ENCODE measurements at places on chromosomes 5 and 9.

DNA sequence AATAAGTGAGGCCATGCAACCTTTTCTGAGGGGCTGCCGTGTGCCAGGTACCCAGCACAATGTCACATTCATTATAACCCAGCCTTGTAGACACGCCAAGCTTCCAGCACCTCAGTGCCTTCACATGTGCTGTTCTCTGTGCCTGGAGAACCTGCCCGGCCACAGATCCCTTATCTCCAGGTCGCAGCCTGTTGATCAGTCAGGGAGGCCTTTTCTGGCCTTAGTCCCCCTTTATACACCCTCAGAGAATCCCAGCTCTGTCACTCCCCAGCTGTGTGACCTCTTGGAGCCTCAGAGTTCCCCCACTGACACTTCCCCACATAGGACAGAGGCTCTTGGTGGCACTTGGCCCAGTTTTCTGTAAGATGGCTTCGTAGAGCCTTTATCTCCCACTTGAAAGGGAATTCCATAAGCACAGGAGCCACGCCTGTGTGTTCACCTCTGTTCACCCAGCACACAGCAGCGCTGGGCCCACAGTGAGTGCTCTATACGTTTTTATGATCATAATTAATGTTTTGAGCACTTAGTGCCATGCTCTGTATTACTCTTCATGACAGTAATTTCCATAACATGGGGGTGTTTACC, 38.7 kb downstream of the NEURL1B start:
- no peak for DNase-seq

- DNase-seq: no peak
These were observed 20.7 kb downstream of the TNFSF8 start for GRCh38 chr9:114909661-114910060.

GRCh38 chr5:151238303-151238741, 14.4 kb upstream of the CCDC69 start:
- DNase-seq: no peak

GRCh38 chr9:70412832-70413463, 1.5 kb downstream of the KLF9 start:
- peak; percentile 51 for DNase-seq

GRCh38 chr5:56751572-56752313, 63.6 kb upstream of the MAP3K1 start:
- DNase-seq: no peak

DNA sequence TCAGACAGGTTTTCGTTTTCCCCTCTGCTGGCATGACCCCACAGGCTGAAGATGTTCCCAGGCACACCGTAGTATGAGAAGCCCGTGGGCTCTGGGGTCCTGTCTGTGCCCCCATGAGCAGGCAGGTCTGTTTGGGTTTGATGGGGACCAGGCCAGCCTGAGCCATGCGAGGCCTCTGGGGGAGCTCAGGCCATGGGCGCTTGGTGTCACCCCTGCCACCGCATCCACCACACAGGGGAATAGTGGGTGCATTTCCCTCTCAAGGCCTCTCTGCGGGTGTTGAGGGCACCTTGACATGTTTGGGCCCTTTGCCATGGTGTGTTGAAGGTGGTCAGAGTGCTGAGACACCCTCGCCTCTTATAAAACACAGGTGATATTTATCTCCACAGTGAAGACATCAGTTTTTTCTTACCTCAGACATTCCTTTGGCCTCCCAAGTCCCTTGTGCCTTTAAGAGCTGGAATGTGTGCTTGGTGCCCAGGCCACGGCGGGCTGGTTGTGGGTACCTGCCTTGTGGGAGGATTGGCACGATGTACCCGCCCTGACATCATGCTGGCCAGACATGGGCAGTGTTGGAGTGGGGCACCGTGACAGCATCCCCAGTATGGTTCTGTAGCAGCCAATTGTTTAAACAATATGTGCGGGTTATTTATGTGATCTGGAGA, 68.3 kb downstream of the WNK2 start:
- DNase-seq: no peak

DNA sequence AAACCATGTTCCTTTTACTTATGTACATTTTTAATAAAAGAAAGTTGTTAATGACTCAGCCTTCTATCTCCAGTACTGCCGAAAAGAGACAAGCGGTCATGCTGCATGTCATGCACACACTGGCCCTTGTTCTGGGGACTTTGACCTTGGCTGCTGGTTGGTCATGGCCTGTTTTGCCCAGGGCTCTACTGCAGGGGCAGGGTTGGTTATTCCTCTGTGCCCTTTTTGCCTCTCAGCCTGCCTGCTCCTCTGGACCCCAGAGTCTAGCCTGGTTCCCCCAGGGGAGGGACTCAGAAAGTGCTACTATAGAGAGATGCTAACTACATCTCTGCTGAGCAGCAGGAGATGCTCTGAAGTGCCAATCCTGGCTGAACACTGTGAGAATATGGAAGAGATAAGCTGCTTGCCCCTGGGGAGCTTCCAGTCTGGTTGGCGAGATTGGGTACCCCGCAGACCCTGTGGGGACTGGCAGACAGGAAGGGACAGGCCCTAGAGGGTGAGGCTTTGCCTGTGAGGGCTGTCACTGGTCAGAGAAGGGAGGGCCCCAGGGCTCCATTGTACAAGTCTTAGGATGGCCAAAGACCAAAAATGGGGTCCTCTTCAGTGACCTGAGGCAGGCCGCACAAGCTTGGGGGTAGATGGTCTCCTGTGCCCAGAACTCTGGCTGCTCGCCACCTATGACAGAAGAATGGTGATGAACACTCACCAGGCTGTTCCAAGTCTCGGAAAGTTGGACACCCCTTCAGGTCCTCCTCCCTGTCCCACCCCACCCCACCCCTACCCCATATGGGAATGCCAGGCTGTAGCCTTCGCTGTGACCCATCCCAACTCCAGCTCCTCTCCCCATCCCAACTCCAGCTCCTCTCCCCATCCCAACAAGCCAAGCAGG, 14.3 kb downstream of the IRF1 start:
- DNase-seq: no peak

DNA sequence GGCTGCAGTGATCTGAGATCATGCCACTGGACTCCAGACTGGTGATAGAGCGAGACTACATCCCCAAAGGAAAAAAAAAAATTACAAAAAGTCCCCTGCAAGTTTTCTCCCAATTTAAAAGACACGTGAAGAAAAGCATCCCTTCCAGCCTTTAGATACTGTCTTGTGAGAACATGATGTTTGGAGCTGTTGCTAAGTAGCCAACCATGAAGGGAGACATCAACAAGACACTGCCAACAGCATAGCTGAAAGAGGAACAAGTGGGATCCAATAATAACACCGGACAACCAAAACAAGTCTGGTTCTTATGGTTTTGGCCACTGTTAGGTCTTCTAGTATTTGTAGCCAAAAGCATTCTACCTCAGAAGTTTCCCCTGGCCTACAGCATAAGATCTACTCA, 118.9 kb upstream of the CCDC180 start:
- DNase-seq: no peak
